Stimulated activated naive CD8-positive, alpha-beta T cell treated with anti-CD3 and anti-CD28 coated beads, Interleukin-15, Interleukin-2, amounts not matched to agents 100 U/mL and 50 U/mL, for 24 hours (primary cell): ENCODE measurements at places on chromosomes 3 and 15.
A peak's percentile ranks its signal among the peaks of the same experiment; 100 is the strongest.

GRCh38 chr3:177370246-177370822, 173.1 kb upstream of the TBL1XR1 start:
- DNase-seq: no peak

DNA sequence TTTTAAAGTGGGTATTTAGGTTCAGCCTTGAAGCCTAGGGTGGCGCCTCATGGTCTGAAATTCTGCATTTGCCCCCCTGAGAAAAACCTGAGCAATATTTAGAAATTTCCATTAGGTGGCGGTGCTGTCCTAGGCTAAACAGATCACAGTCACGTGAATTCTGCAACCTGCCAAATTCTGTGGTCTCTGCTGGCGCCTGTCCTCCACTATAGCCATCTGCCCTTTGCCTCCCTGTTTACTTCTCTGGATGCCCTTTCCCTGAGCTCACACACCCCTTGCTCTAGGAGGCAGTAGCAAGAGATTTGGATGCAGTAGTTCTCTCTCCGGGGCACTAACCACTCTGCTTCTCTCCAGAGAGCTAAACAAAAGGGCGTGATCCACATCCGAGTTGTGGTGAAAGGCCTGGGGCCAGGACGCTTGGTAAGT, 9.1 kb downstream of the MRPS11 start:
- no peak for DNase-seq

- DNase-seq: no peak
Observed at GRCh38 chr3:127929818-127930413, 14.9 kb downstream of the KBTBD12 start.

GRCh38 chr3:66457252-66457651, 43.6 kb downstream of the LRIG1 start:
- DNase-seq: no peak

DNA sequence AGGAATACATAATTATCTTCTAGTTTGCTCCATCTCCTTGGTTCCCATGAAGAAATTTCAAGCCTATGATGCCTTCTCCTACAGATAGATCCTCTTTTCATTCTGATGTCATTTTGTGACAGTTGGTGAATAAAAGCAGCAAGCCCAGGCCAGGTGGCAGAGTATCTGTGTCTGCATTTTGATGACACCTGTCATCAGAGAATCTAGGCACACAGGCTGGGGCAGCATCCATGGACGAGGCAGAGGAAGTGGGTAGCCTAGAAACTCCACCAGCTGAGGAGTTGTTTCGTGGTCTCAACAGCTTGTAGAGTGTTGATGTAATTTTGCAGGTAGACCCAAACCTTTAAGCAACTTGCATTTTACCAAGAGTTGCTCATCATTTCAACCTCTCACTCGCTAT, 269.8 kb downstream of the FEZF2 start:
- DNase-seq: no peak

GRCh38 chr15:58378241-58379085, 53.3 kb upstream of the LIPC start:
- DNase-seq: no peak

- no peak for DNase-seq
Observed at GRCh38 chr15:45743426-45744235, 108.8 kb downstream of the SQOR start.

DNA sequence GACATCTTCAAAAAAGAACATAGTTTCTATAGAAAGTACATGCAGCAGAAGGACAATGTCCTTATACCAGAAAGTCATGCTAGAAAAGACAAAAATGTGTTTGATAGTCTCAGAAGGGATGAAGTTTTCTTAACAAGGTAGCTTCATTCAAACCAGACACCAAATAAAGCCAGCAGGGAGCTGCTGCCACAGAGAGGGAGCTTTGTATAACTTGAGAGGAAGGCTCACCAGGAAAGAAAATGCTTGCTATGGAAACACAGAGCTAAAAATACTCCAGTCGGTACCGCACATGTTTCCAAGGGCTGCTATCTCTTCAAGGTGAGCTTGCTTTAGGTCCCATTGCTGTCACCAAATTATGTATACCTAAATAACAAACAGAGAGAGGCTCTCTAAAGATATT, 1074.8 kb upstream of the ALCAM start:
- no peak for DNase-seq

DNA sequence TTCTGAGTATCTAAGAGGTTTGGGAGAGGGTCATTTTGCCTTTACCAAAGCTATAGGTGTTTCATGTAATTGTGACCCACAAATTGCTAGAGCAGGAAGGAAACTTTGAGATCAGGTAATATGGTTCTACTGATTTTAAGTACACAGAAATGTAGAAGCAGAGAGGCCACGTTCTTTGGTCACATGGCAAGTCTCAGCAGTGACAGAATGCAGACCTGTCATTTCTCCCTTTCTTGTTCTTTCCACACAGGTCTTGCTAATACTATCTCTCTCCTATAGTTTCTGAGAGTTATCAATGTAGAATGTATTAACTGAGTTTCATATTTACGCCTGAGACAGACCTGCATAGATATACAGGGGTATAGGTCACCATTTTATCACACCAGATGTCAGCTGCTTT, 10.9 kb upstream of the RTP1 start:
- DNase-seq: no peak

DNA sequence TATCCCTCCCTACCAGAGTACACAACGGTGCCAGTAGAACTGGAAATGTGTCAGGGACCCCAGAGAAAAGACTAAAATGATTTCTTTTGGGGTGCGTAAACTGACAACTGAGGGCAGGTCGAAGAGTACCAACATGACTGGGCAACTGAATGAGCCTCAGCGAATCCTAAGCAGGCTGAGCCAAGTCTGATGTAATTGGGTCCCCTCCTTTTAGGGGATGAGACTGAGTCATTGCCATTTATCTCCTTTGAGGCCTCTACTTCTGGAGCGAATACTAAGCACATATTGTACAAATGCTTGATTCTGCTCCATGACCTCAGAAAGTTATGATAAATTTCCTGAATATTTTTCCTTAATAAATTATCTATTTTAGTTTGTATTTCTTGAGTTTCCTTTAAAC, 17.3 kb upstream of the GPR156 start:
- DNase-seq: no peak

GRCh38 chr3:113249601-113250000, 38.2 kb downstream of the BOC start:
- no peak for DNase-seq

GRCh38 chr3:85912980-85913379, 954.2 kb downstream of the CADM2 start:
- DNase-seq: no peak

GRCh38 chr15:39710681-39711080, 72.0 kb downstream of the FSIP1 start:
- DNase-seq: no peak

- no peak for DNase-seq
Observed at GRCh38 chr3:102179326-102180177, 255.3 kb upstream of the ZPLD1 start.

DNA sequence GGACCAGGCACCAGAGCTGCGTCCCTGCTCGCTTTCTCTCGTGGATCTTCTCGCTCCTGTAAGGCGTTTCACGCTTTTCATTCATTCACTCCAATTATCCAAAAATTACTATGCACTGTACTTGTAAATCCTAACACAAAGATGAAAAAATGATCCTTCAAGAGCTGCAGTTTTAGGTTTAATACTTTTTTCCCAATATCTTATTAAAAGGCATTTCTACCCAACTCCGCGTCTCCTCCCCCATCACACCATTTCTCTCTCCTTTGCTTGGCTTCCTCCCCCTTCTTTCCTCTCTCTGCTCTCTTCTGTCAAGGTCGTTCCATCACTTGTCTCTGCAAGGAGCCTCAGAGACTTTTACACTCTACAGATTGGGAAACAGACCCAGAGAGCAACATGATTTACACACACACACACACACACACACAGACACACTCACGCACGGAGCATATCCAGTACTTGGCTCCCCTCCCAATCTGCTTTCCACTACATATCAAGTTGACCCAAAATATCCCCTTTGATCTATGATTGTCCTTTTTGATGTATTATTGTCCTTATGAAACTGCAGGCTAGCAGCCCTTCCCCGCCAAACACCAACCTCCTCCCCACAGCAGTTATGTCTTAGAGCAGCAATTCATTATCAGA, 479 bp upstream of the CLDN1 start:
- DNase-seq: no peak

GRCh38 chr3:119976214-119976613, 118.0 kb downstream of the GSK3B start:
- DNase-seq: no peak

DNA sequence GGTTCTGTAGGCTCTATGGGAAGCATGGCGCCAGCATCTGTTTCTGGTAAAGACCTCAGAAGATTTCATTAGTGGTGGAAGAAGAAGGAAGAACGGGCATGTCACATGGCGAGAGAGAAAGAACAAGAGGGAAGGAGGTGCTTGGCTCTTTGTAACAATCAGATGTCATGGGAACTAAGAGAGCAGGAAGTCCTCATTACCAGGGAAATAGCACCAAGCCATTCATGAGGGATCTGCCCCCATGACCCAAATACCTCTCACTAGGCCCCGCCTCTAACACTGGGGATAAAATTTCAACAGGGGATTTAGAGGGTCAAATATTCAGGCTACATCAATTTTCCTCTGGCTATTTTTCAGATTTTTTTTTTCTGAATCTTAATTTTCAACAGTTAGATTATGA, 954.3 kb downstream of the SQOR start:
- DNase-seq: no peak

DNA sequence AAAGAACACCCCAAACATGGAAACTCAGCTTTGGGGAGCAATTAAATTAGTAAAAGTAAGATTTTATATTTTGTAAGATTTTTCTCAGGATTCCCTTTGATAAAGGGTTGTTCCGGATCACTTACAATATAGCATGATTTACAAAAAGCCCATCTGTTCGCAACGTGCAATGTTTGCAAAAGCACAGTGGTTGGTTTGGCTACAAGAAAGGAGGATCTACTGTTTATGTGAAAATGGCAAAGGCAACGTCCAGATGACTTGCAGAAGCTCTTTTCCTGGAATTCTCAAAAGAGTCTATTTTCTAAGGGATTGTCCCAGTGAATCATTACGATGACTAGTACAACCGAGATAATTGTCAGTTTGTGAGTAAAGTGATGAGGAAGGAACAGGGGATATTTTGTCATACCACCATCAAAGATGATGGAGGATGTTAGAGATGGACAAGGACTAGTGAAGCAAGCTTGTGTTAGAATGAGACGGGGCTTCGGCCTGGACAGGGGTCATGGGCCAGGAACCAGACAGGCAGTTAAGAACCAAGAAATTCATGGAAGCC, 71.6 kb downstream of the CRYGS start:
- DNase-seq: no peak

GRCh38 chr3:60758171-60758570, 493.1 kb downstream of the FHIT start:
- DNase-seq: no peak

- no peak for DNase-seq
Observed at GRCh38 chr15:55218056-55218455, 21.3 kb upstream of the RSL24D1 start.

DNA sequence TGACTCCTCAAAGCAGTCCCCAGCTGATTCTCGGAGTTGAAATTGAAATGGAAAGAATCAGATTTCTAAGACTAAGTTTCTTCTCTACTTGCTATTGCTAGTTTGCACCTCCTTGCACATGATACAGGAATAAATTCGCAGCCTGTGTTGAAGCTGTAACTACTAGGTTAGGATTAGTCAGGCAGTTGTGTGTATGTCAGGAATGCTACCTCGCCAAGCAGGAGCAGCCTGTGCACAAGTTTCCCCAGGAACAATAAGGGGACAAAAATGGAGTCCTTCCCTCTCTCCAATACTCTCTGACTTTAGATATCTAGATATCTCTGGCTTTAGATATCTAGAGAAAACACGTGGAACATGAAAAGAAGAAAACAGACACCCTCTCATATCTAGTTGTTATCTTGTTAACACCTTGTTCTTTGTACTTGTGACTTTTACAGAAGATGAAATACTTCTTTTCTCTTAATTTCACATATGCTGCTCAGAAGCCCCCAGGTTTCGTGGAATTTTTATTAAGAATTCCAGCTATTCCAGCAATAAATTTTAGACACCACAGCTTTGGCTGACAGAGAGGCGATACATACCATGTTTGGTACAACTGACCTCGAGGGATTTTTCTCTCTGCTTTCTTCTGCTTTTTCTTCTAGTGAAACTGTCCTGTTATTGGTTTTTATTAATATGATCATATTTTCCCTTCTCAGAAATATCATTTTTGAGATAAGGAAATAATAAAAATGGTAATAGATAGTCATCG, 56.1 kb upstream of the CMSS1 start:
- no peak for DNase-seq

DNA sequence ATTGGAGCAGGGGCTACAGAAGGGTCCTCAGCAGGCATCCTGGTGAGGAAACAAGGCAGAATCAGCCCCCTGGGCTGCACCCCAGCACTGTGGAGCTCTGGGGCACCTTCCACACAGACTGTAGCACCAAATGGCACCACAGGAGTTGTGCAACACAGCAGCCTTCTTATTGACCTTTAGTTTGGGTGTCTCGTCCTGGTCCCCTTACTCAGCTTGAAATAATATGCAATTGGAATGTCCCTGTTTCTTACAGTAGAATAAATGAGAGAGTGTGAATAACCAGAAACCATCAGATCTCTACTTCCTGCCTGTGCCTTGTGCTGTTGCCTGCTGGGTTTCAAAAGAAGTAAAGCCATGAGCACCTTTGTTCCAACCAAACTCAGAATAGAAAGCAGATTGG, 44.5 kb downstream of the RPLP1 start:
- DNase-seq: no peak

DNA sequence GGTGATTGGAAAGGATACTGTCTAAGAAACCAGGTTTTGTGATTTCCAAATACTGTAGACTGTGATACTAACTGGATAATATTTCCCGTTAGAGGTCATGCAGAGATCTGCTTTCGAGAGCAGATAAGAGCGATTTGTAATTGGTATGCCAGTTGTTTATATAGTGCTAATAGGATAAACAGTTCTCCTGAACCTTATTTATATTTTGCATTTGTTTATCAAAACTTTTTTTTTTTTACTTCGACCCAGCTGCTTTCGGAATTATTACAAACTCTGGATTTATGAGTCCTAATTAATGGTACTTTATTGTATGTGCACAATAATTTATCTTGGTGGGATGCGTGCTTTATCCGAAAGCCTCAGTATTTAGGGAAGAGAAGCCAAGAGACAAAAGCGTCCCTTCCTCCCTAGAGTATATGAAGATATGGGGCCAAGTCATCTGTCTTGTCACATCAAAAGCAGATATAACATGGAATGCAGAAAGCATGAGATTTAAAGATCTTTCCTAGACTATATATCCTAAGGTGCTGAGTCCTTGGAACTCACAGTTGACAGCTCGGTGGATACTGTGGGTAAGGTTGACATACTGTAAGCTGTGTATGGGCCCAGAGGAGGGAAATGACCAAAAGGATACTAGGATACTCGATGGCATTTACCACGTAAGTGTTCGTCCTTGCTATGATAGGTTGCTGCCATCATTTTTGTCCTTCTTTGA, 62.2 kb downstream of the SMAD6 start:
- DNase-seq: no peak

GRCh38 chr3:176948151-176948550, 249.1 kb downstream of the TBL1XR1 start:
- no peak for DNase-seq

GRCh38 chr3:188848947-188849346, 322.8 kb upstream of the TPRG1 start:
- no peak for DNase-seq

GRCh38 chr3:141795276-141795675, 32.1 kb downstream of the GRK7 start:
- DNase-seq: peak; percentile 35
